ENCODE measurements at places on chromosomes 6 and 20.

GRCh38 chr20:21352703-21353102, 44.6 kb downstream of the NKX2-4 start:
- no peak for DNase-seq

GRCh38 chr6:43770372-43771209, 580 bp downstream of the VEGFA start:
- DNase-seq: peak; percentile 24

DNA sequence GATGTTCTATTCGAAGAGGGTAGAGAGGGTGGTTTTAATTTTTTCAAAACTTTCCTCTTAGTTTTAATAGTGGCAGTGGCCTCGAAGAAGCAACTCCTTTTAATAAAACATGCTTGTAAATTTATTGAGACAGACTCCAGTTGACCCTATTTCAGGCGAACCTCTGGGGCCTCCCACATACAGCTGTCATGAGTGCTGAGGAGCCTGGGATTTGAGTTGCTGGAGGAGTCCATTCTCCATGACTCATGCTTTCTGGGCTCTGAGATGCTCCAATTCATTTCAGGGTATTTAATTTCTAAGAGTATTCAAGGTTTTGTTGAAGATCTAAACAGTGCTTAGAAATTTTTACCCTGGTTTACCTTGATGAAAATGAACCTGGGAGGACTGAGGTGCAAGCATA, 580.4 kb downstream of the CBLN4 start:
- DNase-seq: no peak

- DNase-seq: peak; percentile 90
These were observed 16.5 kb downstream of the MTHFD1L start for GRCh38 chr6:150881911-150882481.

- DNase-seq: no peak
These were observed 50.0 kb downstream of the BPIFB1 start for GRCh38 chr20:33332905-33333456.
